ENCODE measurements at places on chromosomes 5 and 9.

- peak; percentile 50 for DNase-seq
Observed at GRCh38 chr5:150322202-150322601, 19.5 kb upstream of the ARSI start.

- peak; percentile 1 for DNase-seq
Observed at GRCh38 chr5:121630402-121630801, 221.3 kb upstream of the FTMT start.

GRCh38 chr9:26426551-26427131 lies 466.0 kb downstream of the CAAP1 start:
- no peak for DNase-seq

GRCh38 chr5:118778941-118779340 lies 209.4 kb downstream of the DTWD2 start:
- peak; percentile 17 for DNase-seq

DNA sequence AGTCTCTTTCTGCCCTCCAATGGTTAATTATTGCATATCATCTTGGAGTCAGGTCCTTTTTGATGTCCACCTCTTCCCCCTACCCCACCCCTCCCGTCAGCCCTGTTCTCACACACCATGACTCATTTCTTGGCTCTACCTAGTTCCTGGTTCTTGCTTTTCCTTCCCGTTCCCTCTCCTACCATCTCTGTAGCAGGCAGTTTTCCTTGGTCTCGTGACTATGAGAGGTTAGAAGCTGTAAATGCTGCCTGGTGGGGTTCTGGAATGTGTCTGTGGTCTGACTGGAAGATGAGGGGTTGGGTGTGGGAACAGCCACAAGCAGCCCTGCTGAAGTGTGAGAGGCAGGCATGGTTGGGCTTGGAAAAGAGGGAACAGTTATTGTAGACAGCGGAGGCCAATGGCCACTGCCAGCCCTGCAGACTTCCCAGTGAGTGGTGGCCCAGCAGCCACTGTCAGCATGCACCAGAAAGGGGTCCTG lies 18.2 kb downstream of the SLC22A5 start:
- DNase-seq = peak; percentile 99

DNA sequence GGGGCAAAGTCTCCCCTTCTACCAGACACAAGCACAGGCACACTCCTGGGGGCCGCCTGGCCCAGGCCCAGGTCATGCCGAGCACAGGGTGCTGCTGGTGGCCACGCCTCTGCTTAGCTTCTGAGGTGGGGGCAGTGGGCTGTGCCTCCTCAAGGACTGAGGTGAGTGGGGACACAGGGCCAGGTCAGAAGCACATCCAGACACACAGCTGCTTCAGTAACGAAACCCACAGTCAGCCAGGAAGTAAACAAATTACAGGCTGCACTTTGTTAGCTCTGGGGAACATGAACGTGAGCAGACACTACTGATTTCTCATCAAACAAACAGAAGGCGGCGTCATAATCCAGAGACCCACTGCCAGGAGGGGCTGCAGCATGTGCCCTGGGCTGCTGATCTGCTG lies 192.4 kb downstream of the HSPA4 start:
- no peak for DNase-seq

GRCh38 chr5:15834596-15835245 lies 334.7 kb downstream of the FBXL7 start:
- peak; percentile 84 for DNase-seq

GRCh38 chr9:114791736-114792135 lies 14.1 kb downstream of the TNFSF15 start:
- no peak for DNase-seq

DNA sequence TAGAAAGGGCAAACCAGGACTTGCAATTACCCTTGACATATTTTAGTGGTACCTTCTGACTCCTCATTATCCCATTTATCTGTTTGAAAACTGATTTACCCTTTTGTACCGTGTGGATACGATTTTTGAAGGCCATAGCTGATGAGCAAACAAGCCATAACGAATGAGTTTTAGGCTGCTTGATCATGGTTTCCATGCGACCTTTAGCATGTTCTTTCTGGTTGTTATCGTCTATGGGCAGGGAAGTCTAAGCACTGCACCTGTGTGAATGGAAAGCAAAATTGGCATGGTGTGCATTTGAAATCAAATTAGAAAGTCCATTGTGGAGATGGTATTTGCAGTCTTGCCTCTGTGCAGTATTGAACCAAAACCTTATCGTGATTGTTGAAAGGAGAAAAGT lies 127.7 kb downstream of the TLE4 start:
- DNase-seq = no peak

GRCh38 chr9:134644725-134645606 lies 3.4 kb downstream of the COL5A1 start:
- peak; percentile 96 for DNase-seq

GRCh38 chr5:131171276-131171810 lies 599 bp downstream of the LYRM7 start:
- no peak for DNase-seq

- DNase-seq = peak; percentile 62
Observed at GRCh38 chr5:129996896-129997295, 92.6 kb downstream of the CHSY3 start.

GRCh38 chr9:132241840-132242620 lies 80.2 kb downstream of the NTNG2 start:
- no peak for DNase-seq

- DNase-seq = no peak
Observed at GRCh38 chr9:109590966-109591365, 92.9 kb upstream of the PTPN3 start.

GRCh38 chr9:136901516-136902258 lies 15.4 kb downstream of the TRAF2 start:
- peak; percentile 19 for DNase-seq

DNA sequence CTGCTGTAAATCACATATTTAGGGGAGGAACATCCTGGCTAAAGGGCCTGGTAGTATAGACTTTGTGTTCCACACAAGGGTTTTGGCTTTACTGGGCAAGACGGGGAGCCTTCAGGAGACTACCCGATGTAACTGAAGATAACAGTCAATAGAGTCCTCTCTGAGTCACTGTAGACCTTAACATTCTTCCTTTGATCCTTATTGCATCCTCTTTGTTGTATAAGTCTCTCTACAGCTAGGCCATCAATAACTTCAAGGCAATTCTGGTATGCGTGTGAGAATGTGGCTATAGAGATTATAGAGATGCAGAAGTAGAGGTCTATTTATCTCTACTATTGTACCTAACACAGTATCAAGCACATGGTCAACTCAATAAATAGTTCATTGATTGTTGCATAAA lies 67.3 kb upstream of the STK32A start:
- DNase-seq = no peak

DNA sequence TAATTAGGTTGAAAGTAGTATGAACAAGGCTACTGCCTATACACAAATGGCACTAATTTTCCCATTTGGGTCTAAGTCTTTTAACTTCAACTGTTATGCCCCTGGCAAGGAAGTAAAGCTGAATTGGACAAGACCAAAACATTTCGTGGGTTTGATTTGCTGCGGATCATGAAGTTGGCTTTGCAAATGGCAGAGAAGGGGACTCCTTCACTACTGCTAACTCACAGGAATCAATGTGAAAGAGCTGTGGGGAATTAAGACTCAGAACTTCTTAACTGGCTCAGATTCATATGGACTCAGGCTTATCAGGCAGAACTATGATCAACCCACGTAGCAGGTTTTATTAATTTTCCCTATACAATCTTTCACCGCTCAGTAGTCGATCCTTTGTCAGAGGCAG lies 73.8 kb upstream of the IFNE start:
- DNase-seq = peak; percentile 66

DNA sequence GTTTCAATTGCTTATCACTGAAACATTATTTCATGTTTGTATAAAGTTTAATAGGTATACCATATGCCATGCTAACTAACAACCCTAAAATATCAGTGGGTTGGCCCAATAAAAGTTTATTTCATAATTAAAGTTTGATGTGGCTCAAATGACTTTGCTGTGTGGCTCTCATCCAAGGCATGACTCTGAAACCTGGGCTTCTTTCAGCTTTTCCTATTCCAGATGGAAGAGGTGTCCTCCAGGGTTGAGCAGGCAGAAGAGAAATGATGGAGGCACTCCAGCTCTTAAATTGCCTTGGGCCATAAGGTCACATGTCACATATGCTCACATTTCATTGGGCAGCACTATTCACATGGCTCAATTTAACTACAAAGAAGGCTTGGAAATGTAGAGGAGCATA lies 101.9 kb downstream of the MACIR start:
- no peak for DNase-seq

DNA sequence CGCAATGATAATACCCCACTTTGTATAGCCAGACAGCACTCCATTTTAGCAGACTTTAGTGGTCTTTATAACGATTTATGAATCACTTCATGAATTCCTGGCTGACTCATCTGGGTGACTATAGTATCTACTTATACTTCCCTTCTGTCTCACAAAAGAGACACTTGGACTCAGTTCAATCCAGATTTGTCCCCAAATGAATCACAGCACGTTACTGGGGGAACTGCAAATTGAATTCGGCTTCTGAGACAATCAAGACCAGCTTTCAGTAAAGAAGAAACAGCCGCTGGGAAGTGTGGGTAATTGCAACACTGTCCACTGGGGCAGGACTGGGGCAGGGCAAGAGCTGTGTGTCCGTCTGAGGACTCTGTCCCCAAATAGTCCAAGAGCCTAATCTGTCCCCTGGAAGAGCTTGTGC lies 337.3 kb upstream of the RFX3 start:
- peak; percentile 90 for DNase-seq

- no peak for DNase-seq
Observed at GRCh38 chr9:108759399-108759798, 96.4 kb downstream of the ACTL7B start.

- DNase-seq = no peak
Observed at GRCh38 chr5:9201761-9202160, 344.1 kb downstream of the SEMA5A start.

DNA sequence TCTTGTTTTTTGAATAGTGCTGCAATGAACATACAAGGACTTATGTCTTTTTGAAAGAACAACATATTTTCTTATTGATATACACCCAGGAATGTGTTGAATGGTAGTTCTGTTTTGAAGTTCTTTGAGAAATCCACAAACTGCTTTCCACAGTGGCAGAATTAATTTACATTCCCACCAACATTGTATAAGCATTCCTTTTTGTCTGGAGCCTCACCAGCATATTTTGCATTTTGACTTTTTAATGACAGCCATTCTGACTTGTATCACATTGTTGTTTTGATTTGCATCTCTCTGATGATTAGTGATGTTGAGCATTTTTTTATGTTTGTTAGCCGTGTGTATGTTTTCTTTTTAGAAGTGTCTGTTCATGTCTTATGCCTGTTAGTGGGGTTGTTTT lies 524.9 kb downstream of the SEMA5A start:
- no peak for DNase-seq

DNA sequence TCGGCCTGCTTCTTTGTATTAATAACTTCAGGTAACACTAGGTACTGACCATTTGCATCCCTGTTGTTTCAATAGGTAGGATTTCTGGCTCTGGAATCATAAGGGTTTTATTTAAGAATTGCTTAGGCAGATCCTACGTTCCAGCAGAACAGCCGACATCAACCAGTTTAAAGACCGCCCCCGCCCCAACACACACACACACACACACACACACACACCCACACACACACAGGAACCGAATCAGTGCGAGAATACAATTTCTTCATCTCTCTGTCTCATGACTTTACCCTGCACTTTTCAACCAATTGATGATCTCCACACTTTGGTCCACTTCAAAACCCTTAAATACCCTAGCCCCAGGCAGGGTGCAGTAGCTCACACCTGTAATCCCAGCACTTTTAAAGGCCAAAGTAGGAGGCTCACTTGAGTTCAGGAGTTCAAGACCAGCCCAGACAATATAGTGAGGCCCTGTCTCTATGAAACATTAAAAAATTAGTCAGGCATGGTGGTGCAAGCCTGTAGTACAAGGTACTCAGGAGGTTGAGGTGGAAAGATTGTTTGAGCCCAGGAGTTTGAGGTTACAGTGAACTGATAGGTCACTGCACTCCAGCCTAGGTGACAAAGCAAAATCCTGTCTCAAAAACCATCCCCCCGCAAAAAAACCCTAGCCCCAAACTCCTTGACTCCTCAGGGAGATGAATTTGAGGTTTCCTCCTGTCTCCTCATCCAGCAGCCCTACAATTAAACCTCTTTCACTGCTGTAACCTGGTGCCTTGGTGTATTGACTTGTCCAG lies 2.7 kb upstream of the MTMR12 start:
- no peak for DNase-seq

DNA sequence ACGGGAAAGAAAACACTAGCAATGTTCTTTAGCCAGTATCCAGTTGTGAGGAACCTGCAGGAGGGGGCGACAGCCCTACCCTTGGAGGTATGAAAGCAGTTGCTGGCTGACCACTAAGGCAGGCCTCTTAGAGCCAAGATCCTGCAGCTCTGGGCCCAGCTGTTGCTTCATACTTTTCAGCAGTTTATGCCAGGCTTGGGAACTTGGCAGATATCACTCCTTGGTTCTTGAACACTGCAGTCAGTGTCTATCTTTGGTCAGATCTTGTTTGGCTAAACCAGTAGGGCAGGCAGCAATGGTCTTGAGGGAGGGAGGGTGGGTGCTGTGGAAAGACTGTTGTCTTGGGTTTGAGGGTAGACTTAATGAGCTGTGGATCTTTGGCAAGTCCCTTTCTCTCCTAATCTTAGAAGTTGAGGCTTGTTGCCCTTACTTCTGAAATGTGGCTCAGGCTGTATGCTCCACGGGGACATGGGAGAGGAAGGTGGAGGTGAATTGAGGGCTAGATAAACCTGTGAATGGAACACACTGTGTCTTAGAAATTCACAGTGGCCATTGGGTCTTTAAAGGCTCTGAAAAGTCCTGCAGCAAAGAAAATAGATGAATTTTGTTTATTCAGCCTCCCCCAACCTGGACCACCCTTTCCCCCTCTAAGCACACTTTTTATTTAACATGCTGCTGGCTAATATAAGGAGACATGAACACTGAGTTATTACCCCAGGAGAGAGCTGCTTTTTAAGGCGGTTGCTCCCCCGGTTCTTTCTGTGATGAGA lies 37.5 kb downstream of the ZNF618 start:
- DNase-seq = peak; percentile 25

GRCh38 chr5:9398227-9398626 lies 147.6 kb downstream of the SEMA5A start:
- no peak for DNase-seq

- no peak for DNase-seq
Observed at GRCh38 chr5:129125819-129126218, 31.3 kb downstream of the ISOC1 start.

DNA sequence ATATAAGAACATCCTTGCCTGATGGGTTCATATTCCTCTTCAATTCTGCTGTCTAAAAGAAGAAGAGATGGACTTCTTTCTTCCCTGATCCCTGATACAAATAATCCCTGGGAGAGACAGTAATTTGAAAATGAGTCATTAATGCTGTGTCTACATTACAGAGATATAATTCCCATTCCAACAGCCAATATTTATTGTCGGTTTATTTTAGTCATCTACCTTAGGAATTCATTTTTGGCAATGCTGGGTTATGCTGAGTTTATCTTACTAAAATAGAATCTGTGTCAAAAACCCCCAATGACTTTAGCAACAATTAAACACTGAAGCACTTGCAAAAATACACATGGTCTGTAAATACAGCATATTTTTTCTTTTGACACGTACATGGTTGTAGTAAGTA lies 23.9 kb downstream of the ZNF474 start:
- peak; percentile 85 for DNase-seq

DNA sequence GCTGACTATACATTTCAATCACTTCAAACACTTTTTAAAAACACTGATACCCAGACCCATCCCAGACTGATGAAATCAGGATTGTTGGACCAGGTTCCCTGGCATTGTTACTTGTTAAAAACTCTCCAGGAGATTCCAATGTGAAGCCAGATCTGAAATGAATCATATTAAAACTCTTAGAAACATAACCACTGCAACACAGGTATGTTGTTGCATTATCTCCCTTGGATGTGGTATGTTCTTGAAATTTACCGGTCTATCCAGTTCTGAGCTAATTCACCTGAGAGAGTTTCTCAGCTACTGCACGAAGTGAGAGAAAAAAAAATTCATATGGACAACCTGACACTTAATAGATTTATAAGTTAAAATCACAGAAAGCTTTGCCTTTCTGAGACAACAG lies 21.8 kb downstream of the MEF2C start:
- no peak for DNase-seq
